NCI-H510A (cell line): ENCODE measurements at places on chromosomes 5 and 9.

DNA sequence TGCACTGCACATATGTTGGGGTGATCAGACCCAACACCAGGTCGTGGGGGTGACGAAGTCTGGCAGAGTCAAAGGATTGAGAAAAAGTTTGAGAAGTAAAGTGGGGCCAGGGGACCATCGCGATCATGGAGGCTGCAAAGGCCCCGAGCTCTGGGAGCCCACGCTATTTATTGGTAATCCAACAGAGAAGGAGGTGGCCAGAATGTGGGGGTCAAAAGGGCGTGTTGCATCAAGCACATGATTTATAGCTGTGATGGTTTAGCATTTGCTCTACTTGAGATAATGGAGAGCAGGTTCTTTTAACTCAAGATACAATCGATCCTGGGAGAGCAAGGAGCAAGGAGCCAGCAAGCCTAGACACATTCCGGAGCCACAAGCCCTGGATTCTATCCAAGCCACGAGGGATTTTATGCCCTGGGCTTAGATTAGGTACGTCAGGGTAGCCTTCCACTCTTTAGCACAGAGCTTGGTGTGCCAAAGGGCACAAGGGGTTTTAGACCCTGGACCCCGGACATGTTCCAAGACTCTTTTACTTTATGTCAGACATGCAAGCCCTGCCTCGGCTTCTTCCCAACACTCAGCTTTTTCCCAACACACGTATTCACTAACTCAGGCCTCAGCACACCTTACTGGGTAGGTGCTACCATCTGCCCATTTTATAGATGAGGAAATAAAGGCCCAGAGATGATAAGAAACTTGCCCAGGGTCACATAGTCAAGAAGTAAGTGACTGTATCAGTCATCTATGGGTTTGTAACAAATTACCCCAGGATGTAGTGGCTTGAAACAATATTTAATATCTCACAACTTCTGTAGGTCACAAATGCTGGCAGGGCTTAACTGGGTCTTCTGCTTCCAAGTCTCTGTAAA is 39.5 kb downstream of the NSUN2 start:
- DNase-seq = no peak

DNA sequence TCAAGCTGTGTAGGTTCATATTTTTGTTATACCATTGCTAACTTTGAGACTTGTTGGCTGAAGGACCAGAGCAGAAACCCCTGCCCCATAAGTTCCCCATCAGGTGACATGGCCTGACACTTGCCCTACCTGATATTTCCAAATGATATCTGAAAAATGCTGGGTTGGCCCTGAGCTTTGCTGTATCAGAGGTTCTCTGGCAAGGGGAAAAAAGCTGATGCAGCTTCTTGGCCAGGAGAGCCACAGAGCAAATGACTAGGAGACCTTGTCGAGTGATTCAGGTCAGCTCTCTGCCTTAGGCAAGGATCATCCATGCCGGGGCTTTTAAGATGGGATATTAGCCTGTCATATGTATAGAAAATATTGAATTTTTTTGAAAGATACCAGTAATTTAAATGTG is 2.9 kb upstream of the MEGF9 start:
- DNase-seq = no peak

DNA sequence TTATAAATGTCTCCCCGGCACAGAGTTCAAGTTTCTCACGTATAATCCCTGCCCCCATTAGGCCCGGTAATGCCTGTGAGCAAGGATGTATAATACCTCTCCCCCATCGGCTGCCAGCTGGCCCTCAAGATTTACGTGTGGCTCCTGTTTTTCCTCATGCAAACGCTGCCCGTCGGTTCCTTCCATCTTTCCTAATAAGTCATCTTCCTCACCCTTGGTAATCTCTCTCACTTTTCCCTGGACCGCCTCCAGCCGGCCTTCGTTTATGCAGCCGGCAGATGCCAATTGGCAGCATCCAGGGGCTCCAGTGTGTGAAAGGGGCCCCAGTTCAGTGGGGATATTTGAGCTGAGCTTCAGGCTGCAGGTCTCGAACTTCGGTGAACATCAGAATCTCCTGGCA is 86.5 kb upstream of the NEURL1B start:
- no peak for DNase-seq

DNA sequence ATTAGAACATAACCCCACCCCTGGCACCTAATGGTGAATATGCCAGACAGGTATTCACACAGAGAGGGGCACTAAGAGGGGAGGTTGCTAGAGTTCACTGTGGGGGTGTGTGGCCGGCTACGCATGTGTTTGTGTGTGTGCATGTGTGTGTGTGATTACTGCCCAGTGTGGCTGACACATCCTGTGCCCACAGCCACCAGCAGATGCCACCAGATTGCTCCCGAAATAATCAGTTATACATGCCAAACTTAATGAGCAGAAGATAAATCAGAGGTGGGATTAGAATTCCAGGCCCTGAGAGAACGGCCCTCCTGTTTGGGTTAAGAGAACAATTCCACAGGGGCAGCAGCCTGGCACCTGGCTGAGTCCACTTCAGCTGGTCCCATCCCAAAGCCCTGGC is 91.8 kb upstream of the TBCA start:
- DNase-seq = no peak

DNA sequence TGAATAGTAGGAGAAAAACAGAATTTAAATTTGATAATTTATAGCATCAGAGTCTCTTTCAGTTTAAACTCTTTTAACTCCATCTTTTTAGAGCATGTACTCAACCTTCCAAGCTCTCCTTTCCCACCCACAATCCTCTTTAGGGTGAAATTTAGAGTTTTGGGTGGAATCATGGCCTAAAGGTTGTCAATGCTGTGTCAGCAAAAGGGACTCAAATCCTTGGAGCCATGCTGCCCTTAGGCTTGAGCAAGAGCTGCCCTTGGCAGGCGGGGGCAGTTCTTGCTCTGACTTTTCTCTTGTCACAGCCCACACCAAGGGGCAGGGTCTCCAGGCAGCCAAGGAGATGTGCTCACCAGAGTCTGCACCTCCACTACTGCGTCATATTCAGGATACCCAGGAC is 102.4 kb downstream of the MTX3 start:
- DNase-seq = no peak

DNA sequence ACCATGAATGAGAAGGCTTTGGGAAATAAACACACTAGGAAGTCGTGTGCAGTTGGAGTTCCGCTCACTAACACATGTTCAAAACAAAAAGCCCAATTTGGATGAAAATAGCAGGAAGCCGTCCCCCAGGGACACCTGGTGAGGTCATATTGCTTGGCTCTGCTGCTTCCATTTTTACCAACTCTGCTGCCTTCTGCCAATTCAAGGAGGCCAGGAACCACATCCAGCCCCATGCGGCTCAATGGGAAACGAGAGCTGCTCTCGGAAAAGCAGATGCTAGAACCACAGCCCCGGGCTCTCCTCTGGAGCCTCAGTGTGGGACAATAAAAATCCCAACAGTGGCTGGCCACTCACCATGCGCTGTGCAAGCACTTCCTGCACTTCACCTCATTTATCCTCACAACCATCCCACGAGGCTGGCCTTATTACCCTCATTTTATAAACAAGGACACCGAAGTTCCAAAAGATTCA is 13.4 kb downstream of the ADAM19 start:
- DNase-seq = no peak

DNA sequence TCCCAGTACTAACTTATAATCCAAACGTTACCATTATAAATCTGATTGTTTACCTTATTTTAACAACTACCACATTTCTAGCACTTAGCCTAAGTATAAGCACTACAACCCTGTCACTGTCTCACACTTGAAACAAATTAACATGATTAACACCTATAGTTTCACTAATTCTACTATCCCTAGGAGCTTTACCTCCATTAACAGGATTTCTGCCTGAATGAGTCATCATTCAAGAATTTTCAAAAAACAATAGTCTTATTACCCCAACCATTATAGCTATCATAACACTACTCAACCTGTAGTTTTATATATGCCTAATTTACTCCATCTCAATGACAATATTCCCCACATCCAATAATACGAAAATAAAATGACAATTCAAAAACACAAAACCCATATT is 89.6 kb downstream of the INSL6 start:
- DNase-seq = no peak

- DNase-seq = no peak
These were observed 40.8 kb upstream of the SRP19 start for GRCh38 chr5:112820246-112820645.

DNA sequence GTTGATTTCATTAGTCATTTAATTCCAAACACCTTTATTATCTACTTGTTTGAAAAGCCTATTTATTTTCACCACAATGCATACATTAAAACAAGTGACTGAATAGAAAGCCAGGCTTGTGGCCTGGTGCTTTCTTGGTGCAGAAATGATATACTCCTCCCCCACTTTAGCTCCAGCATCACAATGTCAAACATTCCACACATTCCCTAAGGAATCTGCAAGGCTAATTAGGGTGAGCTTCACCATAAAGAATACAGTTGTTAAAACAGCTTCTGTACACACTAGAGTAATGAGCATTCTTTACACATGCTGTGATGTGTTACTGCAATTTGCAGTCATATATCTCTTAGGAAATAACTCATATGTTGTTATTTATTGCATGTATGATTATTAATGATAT is 705.7 kb downstream of the CETN3 start:
- DNase-seq = no peak

DNA sequence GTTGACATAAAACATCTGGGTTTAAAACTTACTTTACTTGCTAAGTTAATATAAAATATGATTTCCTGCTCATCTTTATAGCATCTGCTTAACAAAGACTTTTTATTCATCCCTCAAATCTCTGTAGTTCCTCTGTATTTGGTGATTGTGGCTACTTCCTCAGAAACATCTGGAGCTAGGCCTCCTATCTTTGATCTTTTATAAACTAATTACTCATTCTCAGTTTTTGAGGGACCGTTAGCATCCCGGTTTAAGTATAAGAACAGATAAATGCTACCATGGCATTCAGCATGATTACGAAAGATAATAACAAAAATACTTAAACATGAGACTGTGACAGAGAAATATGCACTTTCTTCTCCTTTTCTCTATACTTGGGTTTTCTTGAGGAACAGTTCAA is 85.3 kb downstream of the SLC38A9 start:
- DNase-seq = no peak

DNA sequence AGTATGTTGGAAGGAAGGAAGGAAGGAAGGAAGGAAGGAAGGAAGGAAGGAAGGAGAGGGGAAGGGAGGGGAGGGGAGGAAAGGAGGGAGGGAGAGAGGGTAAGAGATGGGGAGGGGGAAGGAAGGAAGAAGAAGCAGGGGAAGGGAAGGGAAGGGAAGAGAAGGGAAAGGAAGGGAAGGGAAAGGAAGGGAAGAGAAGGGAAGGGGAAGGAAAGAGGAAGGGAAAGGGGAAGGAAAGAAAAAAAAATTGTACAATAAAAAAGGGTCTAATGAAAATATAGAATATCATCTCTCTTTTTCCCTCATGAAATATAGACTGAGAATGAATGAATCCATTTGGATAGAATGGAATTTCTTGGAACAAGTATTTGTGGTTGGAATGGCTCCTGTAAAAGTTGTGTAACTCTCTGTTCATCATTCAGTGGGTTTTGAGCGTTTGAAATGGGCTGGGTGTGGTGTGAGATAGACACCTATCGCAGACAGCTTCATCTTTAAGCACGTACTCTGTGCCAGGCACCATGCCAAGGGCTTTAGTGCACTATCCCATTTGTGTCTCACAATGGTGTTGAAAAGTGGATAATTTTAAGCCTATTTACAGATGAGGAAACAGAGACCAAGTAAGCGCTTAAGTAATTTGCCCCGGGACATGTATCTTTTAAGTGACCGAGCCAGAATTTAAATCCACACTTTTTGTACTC is 11.6 kb upstream of the PAPPA start:
- DNase-seq = no peak

- DNase-seq = no peak
These were observed 53.1 kb downstream of the SYK start for GRCh38 chr9:90854637-90855175.

GRCh38 chr5:35029333-35029732 is 18.4 kb downstream of the AGXT2 start:
- no peak for DNase-seq

- DNase-seq = no peak
These were observed 134.9 kb downstream of the GABBR2 start for GRCh38 chr9:98573749-98574278.

DNA sequence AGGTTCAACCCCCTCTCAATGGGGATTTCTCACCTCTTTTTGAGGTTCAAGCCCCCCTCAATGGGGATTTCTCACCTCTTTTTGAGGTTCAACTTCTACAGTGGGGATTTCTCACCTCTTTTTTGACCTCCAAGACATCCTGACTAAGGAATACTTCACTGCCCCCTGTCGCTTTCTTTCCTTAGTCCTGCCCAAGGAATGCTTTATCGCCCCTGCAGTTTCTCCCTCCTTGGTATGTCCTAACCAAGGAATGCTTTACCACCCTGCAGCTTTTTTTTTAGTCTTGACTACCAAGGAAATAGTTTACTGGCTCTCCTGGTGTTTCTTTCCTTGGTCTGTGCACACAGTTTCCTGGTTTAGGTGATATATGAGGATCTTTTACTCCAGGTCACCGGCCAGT is 9.6 kb upstream of the IRGM start:
- no peak for DNase-seq

DNA sequence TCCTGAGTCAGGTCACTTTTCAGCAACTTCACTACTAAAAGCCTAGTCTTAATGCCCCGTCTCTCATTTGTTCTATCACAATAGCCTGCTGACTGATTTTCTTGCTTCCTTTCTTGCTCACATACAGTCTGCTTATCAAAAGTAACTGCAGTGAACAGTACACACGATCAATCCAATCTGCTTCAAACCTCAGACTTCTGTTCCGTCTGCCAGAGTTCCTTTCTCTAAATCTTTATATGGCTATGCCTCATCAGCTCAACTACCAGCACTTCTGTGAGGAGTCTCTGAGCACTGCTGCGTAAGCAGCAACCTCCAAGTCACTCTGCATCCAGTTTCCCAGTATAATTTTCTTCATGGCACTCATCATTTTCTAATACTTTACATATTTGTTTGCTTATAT is 34.8 kb upstream of the PUM3 start:
- no peak for DNase-seq

GRCh38 chr5:95917207-95917606 is 44.4 kb downstream of the ELL2 start:
- no peak for DNase-seq

DNA sequence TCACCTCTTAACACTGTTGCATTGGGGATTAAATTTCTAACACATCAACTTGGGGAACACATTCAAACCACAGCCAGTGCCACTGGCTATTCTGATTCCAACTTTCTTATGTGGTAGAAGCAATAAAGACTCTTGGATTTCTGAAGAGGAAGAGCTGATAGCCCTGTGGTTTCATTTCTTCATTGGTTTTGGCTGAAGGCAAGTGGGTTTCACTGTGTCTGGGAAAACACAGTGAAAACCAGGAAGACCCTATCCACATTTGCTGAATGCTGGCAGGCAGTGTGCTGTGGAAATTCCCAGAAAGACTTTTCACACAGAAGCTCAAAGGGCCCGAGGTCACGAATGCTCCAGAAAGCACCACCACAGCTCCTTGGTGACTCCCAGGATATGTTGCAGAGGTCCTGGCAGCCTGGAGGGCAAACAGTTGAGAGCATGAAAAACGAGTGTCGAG is 67.1 kb downstream of the DAPK1 start:
- DNase-seq = no peak

DNA sequence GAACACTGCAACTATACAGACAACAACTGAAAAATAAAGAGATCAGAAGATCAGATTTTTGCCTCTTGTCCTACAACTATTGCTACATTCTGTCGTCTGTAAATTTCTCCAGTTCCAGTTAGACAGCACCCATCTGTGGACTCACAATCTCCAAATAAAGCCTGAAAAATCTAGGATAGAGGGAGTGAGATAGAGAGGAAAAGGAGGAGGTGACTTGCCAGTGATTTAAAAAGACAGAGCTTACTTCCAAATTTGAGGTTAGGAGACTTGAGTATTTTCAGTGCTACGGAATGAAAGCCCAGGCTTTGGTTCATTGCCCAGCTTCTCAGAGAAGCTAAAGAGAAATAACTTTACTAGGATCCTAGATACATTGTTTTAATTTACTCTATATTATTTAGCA is 63.6 kb downstream of the PTCD2 start:
- DNase-seq = no peak
